Activated CD4-positive, alpha-beta T cell treated with anti-CD3 and anti-CD28 coated beads for 36 hours (primary cell): ENCODE measurements at places on chromosomes 4 and X. TPM values are rescaled to one million over a fixed set of nuclear protein-coding genes. Genes with fewer than 3 reads are reported as not detected.

CXXC4 gene
- total RNA-seq: not detected

GAB3 gene
- total RNA-seq: 2.9 TPM

PNMA6F gene
- total RNA-seq: not detected

MAP7D2 gene
- 0.44 TPM for total RNA-seq

SLC6A14 gene
- total RNA-seq: not detected

NHSL2 gene
- 0.21 TPM for total RNA-seq

GPR101 gene
- not detected for total RNA-seq

EGF gene
- 0.34 TPM for total RNA-seq

JAKMIP1 gene
- total RNA-seq: 3.1 TPM

YY2 gene
- total RNA-seq: 0.88 TPM

GYG2 gene
- total RNA-seq: not detected

MSN gene
- 609 TPM for total RNA-seq

CLDN22 gene
- total RNA-seq: not detected

GRCh38 chrX:70029863-70030262 is 19.9 kb downstream of the AWAT2 start:
- DNase-seq: no peak

DNA sequence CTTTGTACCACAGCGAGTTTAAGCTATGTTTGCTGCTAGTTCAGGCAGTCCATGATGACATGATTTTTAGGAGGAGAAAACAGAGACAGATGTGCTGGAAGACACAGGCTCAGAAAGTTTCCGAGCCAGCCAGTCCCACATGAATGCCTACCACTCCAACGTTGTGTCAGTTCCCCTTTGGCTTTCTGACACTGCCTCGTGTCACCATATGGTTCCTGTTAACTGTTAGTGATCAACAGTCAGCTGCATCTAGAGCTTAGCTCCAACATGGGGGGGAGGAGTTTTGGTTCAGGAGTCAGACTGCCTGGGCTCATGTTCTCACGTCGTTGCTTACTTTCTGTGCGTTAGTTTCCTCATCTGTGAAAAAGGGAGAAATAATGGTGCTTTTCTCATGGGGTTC is 343.7 kb downstream of the MID1IP1 start:
- no peak for DNase-seq

DNA sequence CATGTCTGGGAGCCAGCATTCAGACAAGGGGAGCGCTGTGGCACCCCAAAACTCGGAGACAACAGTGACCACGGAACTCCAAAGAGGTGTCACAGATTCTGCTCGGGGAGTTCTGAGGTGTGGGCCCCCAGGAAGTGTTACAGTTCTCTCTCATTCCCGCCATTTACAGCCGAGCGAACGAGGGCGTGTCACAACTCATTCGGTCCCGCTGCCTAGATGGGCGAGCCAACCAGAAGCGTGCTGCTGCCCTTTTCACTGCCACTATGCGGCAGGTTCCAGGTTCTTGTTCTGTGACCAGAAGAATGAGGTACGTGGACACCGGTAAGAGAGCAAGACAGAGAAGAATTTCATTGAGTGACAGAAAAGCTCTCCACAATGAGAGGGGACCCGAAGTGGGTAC is 1370.6 kb upstream of the AGA start:
- no peak for DNase-seq

GRCh38 chr4:25433966-25434827 is 57.1 kb downstream of the ANAPC4 start:
- no peak for DNase-seq

- DNase-seq: no peak
Measured at GRCh38 chr4:145216535-145216934, 36.1 kb upstream of the OTUD4 start.

- no peak for DNase-seq
Measured at GRCh38 chrX:10077425-10078188, 79.2 kb upstream of the CLCN4 start.

DNA sequence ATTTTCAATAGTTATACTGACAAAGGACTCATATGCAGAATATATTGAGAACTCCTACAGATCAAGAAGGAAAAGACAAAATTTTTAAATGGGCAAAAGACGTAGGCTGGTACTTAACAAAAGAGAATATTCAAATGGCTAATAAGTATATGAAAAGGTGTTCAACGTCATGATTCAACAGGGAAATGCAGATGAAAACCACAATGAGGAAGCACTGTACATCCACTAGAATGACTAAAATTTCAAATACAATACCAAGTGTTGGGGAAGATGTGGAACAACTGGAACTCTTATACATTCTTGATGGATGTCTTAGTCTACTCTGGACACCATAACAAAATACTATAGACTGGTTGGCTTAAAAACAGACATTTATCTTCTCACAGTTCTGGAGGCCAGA is 1.3 kb upstream of the MRFAP1L1 start:
- DNase-seq: no peak

GRCh38 chrX:136779346-136779781 is 1.4 kb downstream of the ARHGEF6 start:
- peak; percentile 38 for DNase-seq

GRCh38 chr4:57157596-57158137 is 47.5 kb upstream of the IGFBP7 start:
- DNase-seq: no peak

- no peak for DNase-seq
Measured at GRCh38 chrX:140177821-140178220, 212.5 kb upstream of the CXorf66 start.

DNA sequence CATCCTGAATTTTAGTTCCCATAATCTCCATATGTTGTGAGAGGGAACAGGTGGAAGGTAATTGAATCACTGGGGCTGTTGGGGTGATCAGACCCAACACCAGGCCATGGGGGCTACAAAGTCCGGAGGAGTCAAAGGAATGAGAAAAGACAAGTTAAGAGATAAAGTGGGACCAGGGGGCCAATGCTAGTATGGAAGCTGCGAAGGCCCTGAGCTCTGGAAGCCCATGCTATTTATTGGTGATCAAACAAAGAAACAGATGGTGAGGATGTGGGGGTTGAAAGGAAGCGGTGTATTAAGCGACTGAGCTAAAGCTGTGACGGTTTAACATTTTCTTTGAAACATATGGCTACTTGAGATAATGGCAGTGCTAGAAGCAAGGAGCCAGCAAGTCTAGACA is 132.8 kb downstream of the PDGFC start:
- DNase-seq: no peak

- DNase-seq: no peak
Measured at GRCh38 chr4:95415346-95415771, 133.4 kb downstream of the UNC5C start.

DNA sequence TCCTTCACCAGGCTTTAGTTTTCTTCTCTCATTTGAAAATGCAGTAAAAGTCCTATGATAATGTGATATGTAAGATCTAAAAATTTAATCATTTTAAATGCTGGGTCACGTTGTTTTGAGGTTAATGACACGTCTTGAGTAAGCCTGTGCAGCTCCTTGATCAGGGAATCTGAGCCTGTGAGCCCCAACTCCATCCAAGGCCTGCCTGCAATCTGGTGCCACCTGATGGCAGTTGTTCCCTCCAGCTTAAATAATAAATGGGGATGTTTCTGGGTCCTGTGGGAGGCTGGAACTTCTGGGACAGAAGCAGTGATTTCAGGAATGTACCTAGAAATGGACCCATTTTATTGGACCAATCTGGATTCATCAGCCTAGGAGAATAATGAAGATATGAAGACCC is 455.4 kb upstream of the ADGRL3 start:
- DNase-seq: no peak

DNA sequence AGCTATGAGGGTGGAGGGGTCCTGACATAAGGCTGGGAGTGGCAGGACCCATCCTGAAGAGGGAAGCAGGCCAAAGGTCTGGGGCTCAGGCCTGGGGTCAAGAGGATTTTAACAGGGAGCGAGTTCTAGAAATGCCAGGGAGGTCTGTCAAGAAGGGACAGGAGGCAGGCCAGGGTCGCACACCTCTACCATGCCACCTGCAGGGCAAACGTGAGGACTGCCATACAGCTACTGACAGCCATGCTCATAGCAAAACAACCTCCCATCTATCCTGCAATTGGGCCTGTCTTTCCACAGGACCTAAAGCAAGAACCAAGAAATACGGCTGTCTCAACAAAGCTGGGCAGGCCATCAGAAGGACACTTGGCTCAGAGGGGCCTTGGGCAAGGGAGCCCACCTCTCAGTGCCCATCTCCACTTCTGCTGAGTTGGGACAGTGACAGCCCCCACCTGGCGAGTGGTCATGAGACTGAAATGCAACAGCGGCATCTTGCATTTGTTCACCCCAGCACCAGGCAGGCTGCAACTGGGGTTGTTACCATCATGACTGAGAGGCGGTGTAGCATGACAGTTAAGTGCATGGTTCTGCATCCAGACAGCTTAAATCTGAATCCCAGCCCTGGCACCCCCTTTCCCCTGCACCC is 92.7 kb downstream of the WFS1 start:
- no peak for DNase-seq

DNA sequence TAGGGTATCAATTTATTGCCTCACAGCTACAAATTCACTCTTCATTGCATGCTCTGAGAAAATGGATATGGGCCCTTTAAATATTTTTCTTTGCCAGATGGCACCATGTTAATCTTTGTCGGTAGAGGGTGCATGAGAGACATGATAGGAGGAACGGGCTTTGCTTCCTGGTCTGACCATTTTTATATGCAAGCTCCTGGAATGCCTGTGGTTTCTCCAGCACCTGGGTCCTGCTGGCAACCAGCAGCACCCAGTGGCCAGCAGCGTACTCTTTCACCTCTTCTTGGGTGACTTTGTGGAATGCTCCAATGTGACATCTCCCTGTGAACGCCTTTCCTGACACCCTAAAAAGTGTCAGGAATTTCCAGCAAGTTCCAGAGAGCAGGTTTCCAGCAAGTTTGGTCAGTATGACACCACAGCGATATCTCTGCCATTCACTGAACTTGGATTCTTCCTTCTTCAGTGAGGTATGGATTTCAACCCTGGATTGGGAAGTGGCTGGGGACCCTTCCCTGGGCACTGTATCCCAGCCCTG is 140.3 kb upstream of the PGRMC2 start:
- DNase-seq: no peak

GRCh38 chrX:151537572-151537971 is 25.9 kb upstream of the PASD1 start:
- DNase-seq: no peak

DNA sequence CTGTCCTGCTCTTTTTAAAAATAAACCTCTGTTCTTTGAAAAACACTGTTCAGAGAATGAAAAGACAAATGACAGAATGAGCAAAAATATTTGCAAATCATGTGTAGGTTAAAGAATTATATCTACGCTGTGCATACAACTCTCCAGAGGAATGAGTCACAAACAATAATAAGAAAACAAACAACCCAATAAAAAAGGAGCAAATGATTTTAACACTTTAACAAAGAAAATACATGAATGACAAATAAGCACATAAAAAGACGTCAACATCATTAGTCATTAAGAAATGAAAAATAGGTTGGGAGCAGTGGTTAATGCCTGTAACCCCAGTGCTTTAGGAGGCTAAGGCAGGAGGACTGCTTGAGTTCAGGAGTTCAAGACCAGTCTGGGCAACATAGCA is 21.1 kb upstream of the LRCH2 start:
- DNase-seq: no peak

DNA sequence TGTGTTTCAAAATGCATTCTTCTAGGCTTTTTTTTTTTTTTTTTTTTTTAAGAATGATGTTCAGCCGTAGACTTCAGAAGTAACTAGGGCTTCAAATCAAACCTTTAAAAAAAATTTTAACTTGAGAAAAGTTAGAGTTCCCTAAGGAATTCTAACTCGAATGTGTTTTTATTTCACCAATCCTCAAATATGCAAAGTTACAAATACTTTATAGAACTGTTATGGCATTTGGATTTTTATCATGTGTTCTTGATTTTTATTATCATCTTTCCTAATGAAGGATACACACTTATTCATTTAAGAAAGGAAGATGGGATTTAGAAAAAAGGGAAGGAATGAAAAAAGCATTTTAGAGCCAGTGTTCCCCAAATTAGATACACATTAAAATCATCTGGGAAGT is 200.6 kb upstream of the LDB2 start:
- no peak for DNase-seq

- DNase-seq: no peak
Measured at GRCh38 chr4:103774326-103774825, 54.6 kb upstream of the TACR3 start.

GRCh38 chr4:126727461-126727860 is 905.3 kb upstream of the INTU start:
- no peak for DNase-seq
